ENCODE measurements at places on chromosomes 4 and X. TPM values are rescaled to one million over a fixed set of nuclear protein-coding genes. Genes with fewer than 3 reads are reported as not detected.

Gene EREG
- total RNA-seq: 0.33 TPM

Gene PRRG1
- total RNA-seq: 14.1 TPM

Gene SPP1
- total RNA-seq: 0.29 TPM

Gene DMP1
- total RNA-seq: not detected

Gene DUX4
- total RNA-seq: not detected

Gene ATP6AP1
- 68.9 TPM for total RNA-seq

Gene FHIP1A
- 0.29 TPM for total RNA-seq

Gene GPR50
- total RNA-seq: not detected

Data from smooth muscle cell of trachea (primary cell).